Endodermal cell (in vitro differentiated cells): ENCODE measurements at places on chromosomes 1 and 21. TPM values are rescaled to one million over a fixed set of nuclear protein-coding genes. Genes with fewer than 3 reads are reported as not detected.
A peak's percentile ranks its signal among the peaks of the same experiment; 100 is the strongest.

- no peak for DNase-seq
- H3K4me3 ChIP-seq = no peak overlapping the region
- peaks cover 68% of the 10 kb centered on the region for H3K27me3 ChIP-seq
- H3K27ac ChIP-seq = no peak overlapping the region
- H3K36me3 ChIP-seq = no peaks in the 10 kb centered on the region
- peaks cover 7% of the 10 kb centered on the region for H3K4me1 ChIP-seq
Observed at GRCh38 chr1:113998361-113998760, 19.1 kb downstream of the OLFML3 start.

GRCh38 chr21:37548521-37548981 lies 182.0 kb downstream of the DYRK1A start:
- no peaks in the 10 kb centered on the region for H3K4me1 ChIP-seq
- H3K27ac ChIP-seq = no peak overlapping the region
- no peaks in the 10 kb centered on the region for H3K27me3 ChIP-seq
- no peak overlapping the region for H3K4me3 ChIP-seq
- no peaks in the 10 kb centered on the region for H3K36me3 ChIP-seq

DNA sequence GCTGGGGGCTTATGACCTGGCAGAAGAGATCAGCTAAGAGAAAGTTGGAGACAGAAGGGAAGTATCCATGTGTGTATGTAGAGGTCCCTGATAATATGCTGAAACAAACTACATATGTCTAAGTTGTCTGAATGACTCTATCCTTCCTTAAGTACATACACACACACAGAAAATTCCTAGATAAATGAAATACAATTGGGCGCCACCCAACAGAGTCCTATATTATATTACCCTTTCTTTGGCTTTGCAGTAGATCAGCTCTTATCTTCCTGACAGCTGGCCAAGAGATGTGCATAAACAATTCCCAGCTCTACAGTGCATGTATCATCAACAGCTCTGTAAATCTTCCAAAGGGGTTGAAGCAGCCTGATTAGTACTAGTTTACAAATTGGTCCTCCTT lies 40.1 kb downstream of the SORT1 start:
- H3K27ac ChIP-seq = no peak overlapping the region
- H3K36me3 ChIP-seq = peaks cover 8% of the 10 kb centered on the region
- no peak for DNase-seq

GRCh38 chr1:224592636-224593582 lies 23.2 kb upstream of the CNIH3 start:
- no peaks in the 10 kb centered on the region for H3K36me3 ChIP-seq
- H3K4me1 ChIP-seq = no peaks in the 10 kb centered on the region
- H3K4me3 ChIP-seq = no peak overlapping the region
- H3K27ac ChIP-seq = no peak overlapping the region

DNA sequence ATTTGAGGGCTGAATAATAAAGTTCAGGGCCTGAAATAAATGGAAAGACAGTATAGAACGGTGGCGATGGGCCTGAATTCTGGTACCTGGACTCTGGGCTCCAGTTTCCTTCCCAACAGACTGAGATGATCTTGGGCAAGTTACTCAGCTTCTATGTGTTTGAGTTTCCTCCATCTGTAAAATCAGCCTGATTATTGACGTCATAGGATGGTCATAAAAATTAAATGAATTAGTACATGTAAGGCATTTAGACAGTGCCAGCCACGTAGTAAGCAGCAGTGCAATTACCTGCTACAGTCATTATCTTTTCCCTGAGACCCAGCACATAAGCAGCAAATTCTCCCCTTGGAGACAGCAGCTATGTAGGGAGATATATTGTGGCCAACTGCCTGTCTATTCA lies 260.9 kb downstream of the NTNG1 start:
- H3K4me1 ChIP-seq = no peaks in the 10 kb centered on the region
- no peak overlapping the region for H3K4me3 ChIP-seq
- no peaks in the 10 kb centered on the region for H3K36me3 ChIP-seq
- H3K27ac ChIP-seq = no peak overlapping the region
- H3K27me3 ChIP-seq = no peaks in the 10 kb centered on the region

- DNase-seq = no peak
- peaks cover 4% of the 10 kb centered on the region for H3K4me1 ChIP-seq
Observed at GRCh38 chr1:214523124-214523824, 28.1 kb downstream of the PTPN14 start.

GRCh38 chr1:110824192-110824591 lies 48.8 kb upstream of the CD53 start:
- H3K27me3 ChIP-seq = peaks cover 11% of the 10 kb centered on the region
- H3K27ac ChIP-seq = no peak overlapping the region
- no peaks in the 10 kb centered on the region for H3K36me3 ChIP-seq
- DNase-seq = no peak

DNA sequence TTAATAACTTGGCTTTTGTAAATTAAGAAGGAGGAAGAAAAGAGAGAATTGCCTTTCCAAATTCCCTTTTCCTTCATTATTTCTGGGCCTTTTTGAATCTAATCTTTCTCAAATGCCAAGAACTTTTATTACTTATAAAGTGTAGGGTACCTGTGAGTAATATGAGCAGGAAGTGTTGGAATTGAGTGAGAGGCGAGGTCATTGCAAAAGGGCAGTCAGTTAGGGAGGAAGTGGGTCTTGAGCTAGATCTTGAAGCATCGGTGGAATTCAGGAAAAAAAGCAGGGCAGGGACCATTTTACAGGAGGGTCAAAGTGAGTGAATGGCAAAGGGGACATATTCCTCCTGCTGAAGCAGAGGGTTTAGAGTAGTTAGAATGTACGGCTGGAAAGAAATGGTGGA lies 23.4 kb downstream of the DDI2 start:
- H3K27me3 ChIP-seq = no peaks in the 10 kb centered on the region
- H3K4me1 ChIP-seq = no peaks in the 10 kb centered on the region

GRCh38 chr1:180816132-180816531 lies 96.6 kb upstream of the KIAA1614 start:
- H3K27me3 ChIP-seq = no peaks in the 10 kb centered on the region
- no peaks in the 10 kb centered on the region for H3K4me1 ChIP-seq
- peaks cover 11% of the 10 kb centered on the region for H3K36me3 ChIP-seq
- H3K27ac ChIP-seq = no peak overlapping the region

DNA sequence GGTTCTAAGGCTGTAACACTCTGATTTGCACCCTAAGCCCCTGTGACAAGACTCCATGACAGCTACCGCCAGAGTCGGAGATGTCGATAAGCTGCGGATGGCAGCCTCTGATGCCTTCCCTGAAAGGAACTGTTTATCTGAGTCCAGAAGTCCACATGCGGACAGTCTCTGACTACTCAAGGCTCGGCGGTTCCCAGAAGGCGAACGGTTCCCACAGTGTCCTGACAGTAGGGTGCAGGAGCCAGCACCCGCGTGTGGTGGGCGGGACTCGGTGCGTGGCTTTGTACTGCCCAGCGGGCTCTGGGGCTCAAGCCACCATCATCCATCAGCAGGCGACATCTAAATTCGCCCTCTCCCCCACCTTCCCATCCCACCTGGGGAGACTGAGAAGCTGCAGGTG lies 30.7 kb downstream of the LRP8 start:
- H3K27ac ChIP-seq = no peak overlapping the region
- no peaks in the 10 kb centered on the region for H3K36me3 ChIP-seq
- H3K4me3 ChIP-seq = no peak overlapping the region

DNA sequence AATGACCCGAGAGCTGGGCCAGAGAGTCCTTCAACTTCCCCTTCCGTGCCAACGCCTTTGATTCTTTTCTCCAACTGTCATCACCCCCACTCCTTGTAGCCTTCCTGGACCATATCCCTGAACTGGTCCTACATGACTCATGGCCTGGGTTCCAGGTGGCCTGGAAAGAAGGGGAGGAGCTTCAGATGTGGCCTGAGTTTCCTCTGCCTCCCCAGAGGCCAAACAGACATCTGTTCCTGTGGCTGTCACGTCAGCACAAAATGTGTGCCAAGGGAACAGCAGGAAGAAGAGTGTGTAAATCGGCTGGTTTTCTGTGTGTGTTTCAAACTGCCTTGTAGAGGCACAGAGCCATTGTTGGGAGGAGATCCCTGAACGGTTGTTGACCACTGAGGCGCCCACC lies 24.9 kb upstream of the KIRREL1 start:
- no peaks in the 10 kb centered on the region for H3K27me3 ChIP-seq
- no peak overlapping the region for H3K4me3 ChIP-seq
- H3K27ac ChIP-seq = peak overlapping the region; percentile 54
- no peaks in the 10 kb centered on the region for H3K36me3 ChIP-seq

- H3K27me3 ChIP-seq = no peaks in the 10 kb centered on the region
- H3K4me1 ChIP-seq = no peaks in the 10 kb centered on the region
- H3K36me3 ChIP-seq = no peaks in the 10 kb centered on the region
- no peak for DNase-seq
- no peak overlapping the region for H3K4me3 ChIP-seq
Observed at GRCh38 chr1:45394342-45394741, 54.1 kb upstream of the MUTYH start.

Gene CD1B
- not detected in 2 replicates for total RNA-seq

Gene DUSP10
- total RNA-seq = 6.4 and 6.5 TPM in 2 replicates

Gene CLEC20A
- 0.33 to 0.40 TPM in 2 of 3 replicates, not detected in the other for total RNA-seq

Gene TNFAIP8L2
- not detected in 3 replicates for total RNA-seq

Gene HPDL
- total RNA-seq = 3.6 to 8.7 TPM (median 7.8 TPM) in 3 replicates

Gene RORC
- total RNA-seq = not detected in 2 replicates
